A172 (cell line): ENCODE measurements at places on chromosomes 4 and X. TPM values are rescaled to one million over a fixed set of nuclear protein-coding genes. Genes with fewer than 3 reads are reported as not detected.

DNA sequence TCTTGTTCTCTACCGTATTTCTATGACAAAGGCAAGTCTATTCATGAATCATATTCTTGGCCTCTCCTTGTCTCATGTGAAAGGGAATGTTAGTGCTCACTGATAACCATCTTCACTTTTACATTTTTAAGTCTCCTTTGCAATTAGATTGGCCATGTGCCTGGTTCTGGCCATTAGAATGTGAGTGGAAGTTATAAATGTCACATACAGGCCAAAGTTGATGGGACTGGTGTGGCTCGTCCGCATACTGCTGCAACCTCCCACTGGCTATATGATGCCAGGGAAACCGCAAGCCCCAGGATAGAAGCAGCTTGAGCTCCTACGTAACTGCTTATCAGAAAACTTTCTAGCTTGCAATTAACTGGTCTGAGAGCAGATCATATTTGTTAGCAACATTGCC lies 86.1 kb downstream of the MAGEC1 start:
- DNase-seq = peak; percentile 75

DNA sequence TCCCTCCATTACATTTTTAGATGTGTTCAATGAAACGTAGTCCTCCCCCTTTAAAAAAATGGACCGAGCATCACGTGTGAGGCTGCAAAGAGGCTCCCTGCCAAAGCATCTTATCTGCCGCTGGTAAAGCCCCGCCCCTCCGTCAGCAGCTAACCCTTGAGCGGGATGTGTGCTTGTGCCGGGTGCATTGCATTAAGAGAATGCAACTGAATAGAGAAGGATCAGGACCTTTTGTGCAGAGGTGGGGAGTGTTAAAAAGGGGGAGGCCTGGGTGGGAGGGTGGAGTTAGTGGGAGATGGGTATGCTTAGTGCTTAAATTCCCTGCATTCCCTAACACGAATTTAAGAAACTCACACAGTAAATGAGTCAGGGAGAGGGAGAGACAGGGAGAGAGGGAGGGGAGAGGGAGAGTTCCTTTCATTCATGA lies 66.0 kb downstream of the TBL1X start:
- peak; percentile 88 for DNase-seq

DNA sequence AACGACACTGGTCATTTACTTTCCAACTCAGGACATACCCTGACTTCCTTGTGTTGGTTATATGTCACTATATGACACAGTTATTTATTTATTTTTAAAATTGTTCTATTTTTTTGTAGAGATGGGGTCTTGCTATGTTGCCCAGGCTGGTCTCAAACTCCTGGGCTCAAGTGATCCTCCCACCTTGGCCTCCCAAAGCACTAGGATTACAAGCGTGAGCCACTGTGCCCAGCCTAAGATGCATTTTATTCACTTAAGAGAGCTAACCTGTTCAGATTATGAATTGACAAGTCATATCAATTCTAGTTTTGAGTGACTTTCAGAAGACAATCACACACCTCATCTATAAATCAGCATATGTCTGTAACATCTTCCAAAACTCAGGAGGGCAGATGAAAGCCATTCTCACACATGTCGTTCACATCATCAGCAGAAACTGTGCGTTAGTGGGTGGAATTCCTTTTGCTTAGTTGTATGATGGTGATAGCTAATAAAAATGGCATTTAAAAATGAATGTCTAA lies 9.4 kb upstream of the RHOH start:
- no peak for DNase-seq

GRCh38 chr4:110197529-110198042 lies 829 bp downstream of the ELOVL6 start:
- peak; percentile 13 for DNase-seq

GRCh38 chr4:68950033-68950432 lies 1.6 kb downstream of the UGT2A3 start:
- no peak for DNase-seq

CLIC2 gene
- 2.6 and 4.8 TPM in 2 replicates for total RNA-seq

GRCh38 chrX:39840133-39840532 lies 257.6 kb downstream of the BCOR start:
- no peak for DNase-seq

DNA sequence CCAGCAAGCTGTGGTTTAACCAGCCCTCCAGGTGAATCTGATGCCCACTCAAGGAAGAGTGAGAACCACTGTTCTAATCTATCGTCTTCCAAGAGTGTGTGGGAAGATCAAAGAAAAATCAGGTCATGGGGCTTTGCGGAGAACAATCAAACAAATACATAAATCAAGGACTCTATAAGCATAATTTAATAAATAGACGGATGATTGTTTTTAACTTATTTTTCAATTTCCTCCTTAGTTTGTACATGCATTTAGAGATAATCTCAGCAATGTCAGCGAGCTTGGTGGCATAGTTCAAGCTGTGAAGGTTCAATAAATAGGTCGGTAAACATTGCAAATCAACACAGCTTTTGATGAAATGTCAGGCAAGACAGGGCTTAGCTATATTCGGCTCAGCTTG lies 84.9 kb downstream of the DMD start:
- DNase-seq = no peak

NDUFA1 gene
- total RNA-seq = 55.7 and 60.9 TPM in 2 replicates

- DNase-seq = no peak
Measured at GRCh38 chr4:46874811-46875210, 34.2 kb downstream of the COX7B2 start.

GRCh38 chr4:76527666-76528065 lies 92.6 kb downstream of the SHROOM3 start:
- DNase-seq = no peak

- DNase-seq = no peak
Measured at GRCh38 chrX:133527415-133527814, 112.1 kb upstream of the GPC4 start.

GRCh38 chr4:1855333-1856070 lies 454 bp downstream of the LETM1 start:
- DNase-seq = no peak

DNA sequence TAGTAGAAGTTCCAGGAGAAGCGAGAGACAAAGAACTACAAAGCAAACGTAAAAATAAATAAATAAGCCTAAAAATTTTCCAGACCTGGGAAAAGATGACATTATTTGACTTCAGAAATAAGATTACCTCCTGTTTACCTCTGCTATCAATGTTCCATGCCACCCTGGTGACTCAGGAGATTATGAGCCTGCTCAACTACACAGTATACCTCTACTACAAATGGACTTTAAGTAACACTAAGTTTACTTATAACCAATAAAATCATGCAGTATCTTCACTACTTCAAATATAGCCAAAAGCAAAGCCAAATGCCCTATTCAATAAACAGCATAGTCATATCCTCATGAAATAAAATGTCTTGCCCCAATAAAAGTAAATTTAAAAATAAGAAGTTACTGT lies 105.4 kb downstream of the CYLC1 start:
- no peak for DNase-seq

RIBC1 gene
- 0.48 and 2.6 TPM in 2 replicates for total RNA-seq

TLR6 gene
- total RNA-seq = 8.1 and 11.0 TPM in 2 replicates

IL1RAPL1 gene
- 14.9 and 15.5 TPM in 2 replicates for total RNA-seq

ATP11C gene
- 33.3 and 36.5 TPM in 2 replicates for total RNA-seq

GRCh38 chr4:162268911-162269310 lies 105.1 kb upstream of the FSTL5 start:
- no peak for DNase-seq

PAGE2B gene
- not detected in 2 replicates for total RNA-seq

- peak; percentile 49 for DNase-seq
Measured at GRCh38 chrX:12791257-12792228, at the start of gene PRPS2. PRPS2 (plus strand) TSS chrX:12791412; CDS start chrX:12791498, 86 bp downstream.

- DNase-seq = no peak
Measured at GRCh38 chr4:97662133-97662532, 481.1 kb downstream of the STPG2 start.

SOX3 gene
- not detected in 2 replicates for total RNA-seq

MED28 gene
- total RNA-seq = 6.0 and 9.3 TPM in 2 replicates

- DNase-seq = peak; percentile 0
Measured at GRCh38 chrX:76454456-76454927, 27.0 kb downstream of the MAGEE1 start.

- DNase-seq = no peak
Measured at GRCh38 chr4:7326306-7326692, 108.4 kb downstream of the PSAPL1 start.

DNA sequence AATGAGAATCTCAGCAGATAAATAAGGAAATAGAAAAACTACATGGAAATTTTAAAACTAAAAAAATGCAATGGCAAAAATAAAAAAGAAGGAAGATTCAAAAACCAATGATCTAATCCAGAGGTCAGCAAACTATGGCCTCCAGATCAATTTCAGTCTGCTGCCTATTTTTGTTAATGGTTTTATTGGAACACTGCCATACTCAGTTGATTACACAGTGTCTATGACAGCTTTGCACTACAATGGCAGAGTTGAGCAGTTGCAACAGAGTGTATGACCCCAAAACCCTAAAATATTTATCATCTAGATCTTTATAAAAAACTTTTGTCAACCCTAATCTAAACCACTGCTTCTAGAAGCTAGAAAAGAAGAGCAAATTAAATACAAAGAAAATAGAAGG lies 170.3 kb downstream of the RAB28 start:
- DNase-seq = no peak

DNA sequence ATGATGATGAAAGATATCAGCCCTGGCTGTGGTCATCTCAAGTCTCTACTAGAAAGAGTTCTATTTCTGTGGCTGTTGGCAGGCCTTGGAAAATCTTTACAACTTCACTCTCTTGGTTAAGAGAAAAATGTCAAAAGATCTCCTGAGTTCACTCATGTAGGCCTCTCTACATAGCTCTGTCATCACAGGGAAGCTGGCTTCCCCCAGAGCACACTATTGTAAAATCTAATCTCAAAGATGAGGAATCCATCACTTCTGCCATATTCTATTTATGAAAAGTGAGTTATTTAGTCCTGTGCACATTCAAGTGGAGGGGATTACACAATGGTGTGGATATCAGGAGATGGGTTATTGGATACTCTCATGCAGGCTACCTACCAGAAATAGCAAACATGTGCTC lies 388.4 kb upstream of the HS3ST1 start:
- no peak for DNase-seq

DNA sequence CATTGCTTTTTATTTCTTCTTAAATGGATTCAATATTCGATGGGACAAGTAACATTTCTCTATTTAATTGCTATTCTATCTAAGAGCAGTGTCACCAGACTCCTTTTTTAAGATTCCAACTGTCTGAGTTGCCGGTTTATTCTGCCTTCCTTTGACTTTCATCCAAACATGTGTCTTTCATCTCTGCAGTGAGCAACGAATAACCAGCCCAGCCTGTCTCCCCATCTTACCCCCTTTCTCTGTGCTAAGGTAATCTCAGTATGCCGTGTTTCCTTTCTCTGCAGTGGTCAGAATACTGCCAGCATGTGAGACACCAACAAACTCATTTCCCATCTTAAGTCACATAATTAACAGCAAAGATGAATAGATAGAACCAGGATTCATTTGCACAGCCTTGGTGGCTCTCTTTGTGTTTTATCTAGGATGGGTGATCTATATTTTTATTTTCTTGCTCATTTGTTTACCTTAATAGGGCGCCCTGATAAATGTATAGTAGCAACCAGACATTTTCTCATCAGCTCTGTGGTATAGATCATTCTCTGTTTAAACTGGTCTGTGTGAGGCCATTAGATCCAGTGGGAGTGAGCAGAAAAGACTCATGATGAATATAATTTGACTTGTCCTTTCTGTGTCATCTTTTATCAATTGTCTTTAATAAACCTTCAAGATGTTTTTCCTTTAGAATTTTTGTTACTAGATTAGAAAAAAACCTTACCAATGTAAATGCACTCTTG lies 394.8 kb upstream of the IGFBP7 start:
- no peak for DNase-seq

GCNA gene
- total RNA-seq = 0.07 and 1.2 TPM in 2 replicates
